ENCODE measurements at places on chromosomes 16 and 17.

- no peak for DNase-seq
Measured at GRCh38 chr16:65657556-65657955, 535.7 kb upstream of the CDH11 start.

DNA sequence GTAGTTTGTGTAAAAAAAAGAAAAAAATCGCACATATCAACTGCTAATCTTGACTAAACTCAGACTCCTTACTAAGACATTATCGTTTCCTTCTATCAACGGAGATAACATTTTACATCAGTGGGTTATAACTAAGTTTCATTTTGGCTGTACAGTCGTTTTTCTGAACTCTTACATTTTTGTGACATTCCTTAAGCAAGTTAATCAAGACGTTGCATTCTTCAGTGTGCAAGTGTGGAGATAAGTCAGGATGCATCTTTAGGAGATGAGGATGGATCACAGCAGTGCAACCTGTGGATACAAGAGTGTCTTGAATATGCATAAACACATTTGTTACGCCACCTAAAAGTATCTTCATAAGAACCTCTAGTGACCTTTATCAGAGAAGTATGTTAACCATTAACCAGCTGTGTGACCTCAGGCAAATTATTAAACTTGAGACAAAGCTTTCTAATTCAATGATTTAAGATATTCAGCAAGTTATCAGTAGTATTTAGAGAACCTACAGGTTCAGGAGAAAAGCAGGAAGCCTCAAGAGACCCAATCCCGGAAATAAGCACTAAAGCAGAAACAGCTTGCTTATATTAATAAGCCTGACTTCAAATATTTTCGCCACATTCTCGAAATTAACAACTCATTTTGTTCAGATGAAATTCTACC lies 9.4 kb downstream of the CMC2 start:
- no peak for DNase-seq

DNA sequence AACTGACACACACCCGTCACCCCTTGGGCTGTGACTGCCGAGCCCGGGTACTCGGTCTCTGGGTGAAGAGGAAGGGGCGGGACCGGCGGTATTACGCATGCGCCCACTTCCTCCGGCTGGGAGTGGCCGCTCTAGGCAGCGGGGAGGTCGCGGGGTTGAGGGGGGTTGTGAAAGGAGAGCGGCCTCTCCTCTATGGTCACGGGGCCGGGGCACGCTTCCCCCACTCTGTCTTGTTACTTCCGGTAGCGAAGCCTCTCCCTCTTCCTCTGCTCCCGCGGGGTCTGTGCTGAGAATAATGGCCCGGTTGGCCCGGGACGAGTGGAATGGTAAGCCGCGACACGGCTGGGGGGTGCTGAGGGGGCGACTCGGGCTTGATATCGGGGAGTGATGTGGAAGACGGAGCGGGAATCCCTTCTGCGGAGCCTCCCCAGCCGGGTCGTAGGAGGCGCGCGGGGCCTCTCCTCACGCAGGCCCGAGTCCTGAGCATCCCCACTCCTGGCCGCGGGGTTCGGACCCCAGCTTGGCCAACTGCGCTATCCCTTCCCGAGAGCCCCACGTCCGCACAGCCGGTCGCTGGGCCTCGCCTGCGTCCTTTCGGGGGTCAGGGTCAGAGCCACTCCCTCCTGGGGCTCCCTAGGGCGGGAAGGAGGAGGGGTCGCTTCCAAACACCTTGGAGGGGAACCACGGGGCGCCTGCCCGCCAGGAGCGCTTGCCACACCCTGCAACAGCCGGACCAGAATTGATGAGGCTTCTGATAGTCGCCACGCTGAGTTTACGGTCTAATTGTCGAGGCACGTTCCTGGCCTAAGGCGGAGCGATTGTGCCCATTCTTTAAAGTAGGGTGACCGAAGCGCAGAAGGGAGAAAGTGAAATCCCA lies at the start of gene BFAR:
Gene BFAR, plus strand, starts transcription at position 259 of the 877 bp plus-strand sequence. CDS start 11,396 bp downstream, outside the sequence.
- peak; percentile 98 for DNase-seq

DNA sequence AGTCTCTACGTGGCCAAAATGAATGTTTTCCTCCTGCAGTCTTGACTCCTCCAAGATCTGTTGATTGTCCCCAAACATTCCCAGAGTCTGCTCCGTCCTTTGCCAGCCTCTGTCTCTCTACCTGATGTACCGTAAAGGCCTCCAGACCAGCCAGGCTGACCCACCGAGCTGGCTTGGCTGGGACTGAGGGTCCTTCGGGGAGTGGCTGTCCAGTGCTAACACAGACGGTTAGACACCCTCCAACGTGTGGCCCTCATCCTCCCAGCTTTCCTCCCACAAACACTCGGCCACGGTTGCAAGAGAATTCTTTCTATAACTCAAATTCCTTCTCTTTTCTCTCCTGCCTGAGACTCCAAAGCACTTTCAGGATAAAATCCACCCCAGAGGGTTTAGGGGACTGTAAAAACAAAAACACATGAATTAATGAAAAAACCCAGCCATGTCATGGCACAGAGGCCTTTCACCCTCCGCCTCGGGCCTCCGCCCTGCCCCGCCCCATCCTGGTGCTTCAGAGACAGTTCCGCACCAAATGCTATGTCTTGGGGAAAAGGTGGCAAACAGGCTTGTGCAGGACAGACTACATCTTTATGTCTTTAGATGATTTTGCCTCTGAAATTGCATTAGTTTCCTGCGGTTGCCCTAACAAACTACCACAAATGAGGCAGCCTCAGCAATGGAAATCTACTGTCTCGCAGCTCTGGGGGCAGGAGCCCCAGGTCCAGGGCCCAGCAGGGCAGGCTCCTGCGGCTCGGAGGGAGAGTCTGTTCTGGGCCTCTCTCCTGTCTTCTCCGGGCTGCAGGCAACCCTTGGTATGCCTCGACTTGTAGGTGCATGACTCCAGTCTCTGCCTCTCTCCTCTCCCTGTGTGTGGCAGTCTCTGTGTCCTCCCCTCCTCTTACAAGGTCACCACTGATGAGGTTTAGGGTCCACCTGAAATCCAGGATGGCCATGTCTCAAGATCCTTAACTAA lies 72.5 kb upstream of the CBX4 start:
- no peak for DNase-seq

GRCh38 chr17:30821871-30822723 lies 2.4 kb downstream of the CRLF3 start:
- no peak for DNase-seq

GRCh38 chr17:37490638-37491614 lies 1.2 kb downstream of the DUSP14 start:
- no peak for DNase-seq

DNA sequence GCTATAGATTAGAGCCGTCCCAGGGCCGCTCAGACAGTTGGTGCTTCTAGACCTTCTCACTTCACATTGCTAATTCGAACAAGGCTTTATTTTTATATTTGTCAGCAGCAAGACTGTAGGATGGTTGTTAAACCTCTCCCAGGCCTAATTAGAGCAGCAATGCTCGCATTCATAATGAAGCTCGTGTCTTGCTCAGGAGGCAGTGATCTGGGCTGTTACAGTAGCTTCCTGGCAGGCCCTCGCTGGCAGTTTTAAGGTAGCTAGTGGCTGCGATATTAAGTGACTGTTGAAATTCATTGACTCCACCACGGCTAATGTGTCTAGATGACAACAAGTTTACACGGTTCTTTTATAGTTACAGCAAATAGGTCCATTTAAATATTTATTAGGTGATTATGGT lies 23.2 kb upstream of the ANKFN1 start:
- DNase-seq = no peak

GRCh38 chr17:46191322-46192188 lies 1.7 kb downstream of the KANSL1 start:
- no peak for DNase-seq

DNA sequence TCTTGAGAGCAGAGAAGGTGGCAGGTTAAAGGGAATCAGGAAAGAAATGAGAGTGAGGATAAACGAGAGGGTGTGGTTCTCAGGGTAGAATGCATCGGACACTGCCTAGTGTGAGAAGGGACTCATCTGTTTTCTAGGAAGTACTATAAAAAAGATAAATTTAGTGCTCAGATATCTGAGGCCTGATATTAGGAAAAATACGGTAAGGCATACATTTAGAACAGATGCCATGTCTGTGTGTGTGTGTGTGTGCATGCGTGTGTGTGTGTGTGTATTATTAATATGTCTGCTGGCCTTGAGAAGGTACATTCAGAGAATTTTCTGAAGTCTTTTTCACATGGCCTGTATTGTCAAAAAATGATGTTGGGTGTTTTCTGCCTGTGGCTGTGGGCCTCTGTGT lies 414.8 kb downstream of the MAF start:
- DNase-seq = no peak

- DNase-seq = no peak
Measured at GRCh38 chr17:64281962-64282752, 19.1 kb upstream of the TEX2 start.

GRCh38 chr17:48504953-48505352 lies 25.9 kb downstream of the HOXB1 start:
- no peak for DNase-seq

GRCh38 chr16:1794908-1795666 lies 1.6 kb upstream of the IGFALS start:
- no peak for DNase-seq

DNA sequence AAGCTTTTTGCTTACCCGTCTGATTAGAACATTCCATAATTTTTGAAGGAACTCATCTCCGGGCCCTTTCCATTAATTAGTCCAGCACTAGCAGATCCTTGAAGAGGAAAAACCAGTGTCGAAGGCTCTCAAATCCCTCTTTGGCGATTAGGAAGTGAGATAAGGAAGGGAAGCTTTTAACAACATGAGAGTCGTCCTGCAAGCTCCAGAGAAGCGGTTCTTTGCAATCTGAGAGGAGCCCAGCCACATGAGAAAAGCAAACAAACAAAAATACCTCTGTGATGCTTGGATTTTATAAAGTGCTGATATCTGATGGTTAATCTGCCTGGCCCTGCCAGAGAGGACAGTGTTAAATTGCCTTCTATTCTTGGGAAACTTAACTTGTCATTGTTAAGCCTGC lies 339.8 kb upstream of the SALL1 start:
- DNase-seq = no peak

GRCh38 chr17:45052052-45052772 lies 780 bp upstream of the DCAKD start:
- DNase-seq = peak; percentile 53

DNA sequence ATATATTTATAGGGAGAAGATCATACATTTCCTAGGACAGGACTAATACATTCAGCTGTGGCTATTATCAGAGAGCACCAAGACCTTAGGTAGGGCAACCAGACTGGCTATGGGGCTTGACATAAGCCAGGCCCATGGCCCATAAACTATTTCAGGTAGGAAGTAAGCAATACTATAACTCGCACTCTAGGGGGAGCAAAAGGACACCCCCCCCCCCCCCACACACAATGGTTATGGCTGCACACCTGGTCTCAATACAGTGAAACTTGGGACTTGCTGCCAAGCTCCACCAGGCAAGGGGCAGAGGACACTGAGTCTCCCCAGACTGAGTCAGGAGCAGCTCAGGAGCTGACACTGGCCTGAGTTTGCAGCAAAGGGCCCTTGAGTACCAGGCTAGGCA lies 348.9 kb upstream of the ASIC2 start:
- no peak for DNase-seq

DNA sequence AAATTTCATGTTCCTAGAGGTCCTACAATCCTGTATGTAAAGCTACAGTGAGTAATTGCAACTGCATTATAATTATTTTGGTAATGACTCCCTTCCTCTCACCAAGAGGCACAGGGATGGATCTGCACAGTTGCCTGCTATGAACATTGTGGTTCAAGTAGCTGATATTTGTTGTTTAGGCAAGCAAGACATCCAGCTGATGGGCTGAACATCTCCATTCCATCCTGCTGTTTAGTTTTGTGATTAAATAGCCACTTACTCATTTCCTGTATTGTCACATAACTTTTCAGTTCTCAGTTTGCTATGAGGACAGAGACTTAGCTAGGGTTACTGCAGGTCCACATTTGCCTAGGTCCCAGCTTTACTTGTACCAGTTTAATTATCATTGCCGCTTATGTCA lies 181.2 kb upstream of the TBX2 start:
- no peak for DNase-seq

DNA sequence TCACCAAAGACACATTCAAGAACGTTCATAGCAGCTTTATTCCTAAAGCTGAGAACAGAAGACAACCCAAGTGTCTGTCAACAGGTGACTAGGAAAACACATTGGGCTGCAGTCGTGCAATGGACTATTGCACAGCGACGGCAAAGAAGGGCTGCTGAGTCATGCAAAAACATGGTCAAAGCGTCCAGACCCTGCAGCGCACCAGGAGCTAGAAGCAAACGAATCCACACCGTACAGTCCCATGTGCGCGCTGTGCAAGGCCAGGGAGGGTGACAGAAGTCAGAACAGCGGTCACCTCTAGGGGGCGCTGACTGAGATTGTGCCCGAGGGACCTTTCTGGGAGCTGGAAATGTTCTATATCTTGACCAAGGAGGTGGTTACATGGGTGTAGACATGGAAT lies 266.4 kb downstream of the MAF start:
- peak; percentile 42 for DNase-seq

DNA sequence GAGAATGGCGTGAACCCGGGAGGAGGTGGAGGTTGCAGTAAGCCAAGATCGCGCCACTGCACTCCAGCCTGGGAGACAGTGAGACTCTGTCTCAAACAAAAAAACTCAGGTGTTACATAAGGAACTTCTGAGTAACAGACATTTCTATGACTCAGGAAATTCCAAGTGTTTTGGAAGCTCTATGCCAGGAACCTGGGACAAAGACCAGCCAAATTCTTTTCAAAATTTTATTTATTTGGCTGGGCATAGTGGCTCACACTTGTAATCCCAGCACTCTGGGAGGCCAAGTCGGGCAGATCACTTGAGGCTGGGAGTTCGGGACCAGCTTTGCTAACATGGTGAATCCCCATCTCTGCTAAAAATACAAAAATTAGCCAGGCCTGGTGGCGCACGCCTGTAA lies 5.2 kb upstream of the SH2B1 start:
- no peak for DNase-seq

- peak; percentile 68 for DNase-seq
Measured at GRCh38 chr17:82414548-82415281, 3.4 kb upstream of the HEXD start.

DNA sequence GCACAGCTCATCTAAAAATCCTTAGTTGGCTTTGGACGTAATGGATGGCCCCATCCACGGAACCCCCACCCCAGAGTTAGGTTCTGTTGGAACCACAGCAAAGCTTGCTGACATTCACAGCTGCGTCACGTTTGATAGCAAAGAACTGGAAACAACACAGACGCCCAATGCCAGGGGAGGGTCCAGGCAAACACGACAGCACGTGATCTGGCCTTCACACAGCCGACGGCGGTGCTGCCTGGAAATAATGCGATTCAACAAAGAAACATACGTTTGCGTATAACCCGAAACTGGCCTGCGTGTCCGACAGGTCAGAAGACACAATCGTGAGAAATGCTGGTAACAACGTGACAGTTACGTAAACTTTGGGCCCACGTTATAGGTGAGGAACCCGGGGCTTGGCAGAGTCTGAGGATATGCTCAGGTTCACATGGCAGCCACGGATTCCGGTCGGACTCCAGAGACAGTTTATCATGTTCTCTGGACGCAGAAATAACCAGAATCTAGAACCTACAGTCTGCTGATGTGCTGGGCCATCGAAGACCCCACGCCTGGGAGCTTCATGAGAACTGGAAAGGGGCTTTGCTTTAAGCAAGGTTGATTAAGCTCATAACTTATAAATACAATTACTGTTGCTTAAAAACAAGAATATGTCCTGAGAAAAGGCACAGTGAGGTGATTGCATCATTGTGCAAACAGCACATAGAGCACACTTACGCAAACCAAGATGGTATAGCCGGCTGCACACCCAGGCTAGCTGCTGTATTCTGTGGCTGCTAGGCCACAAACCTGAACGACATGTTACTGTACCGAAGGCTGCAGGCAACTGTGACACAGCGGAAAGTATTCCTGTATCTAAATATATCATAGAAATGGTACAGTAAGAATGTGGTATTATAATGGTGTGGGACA lies 70.4 kb downstream of the RPH3AL start:
- peak; percentile 16 for DNase-seq
